ENCODE measurements at places on chromosomes 13 and 19.

DNA sequence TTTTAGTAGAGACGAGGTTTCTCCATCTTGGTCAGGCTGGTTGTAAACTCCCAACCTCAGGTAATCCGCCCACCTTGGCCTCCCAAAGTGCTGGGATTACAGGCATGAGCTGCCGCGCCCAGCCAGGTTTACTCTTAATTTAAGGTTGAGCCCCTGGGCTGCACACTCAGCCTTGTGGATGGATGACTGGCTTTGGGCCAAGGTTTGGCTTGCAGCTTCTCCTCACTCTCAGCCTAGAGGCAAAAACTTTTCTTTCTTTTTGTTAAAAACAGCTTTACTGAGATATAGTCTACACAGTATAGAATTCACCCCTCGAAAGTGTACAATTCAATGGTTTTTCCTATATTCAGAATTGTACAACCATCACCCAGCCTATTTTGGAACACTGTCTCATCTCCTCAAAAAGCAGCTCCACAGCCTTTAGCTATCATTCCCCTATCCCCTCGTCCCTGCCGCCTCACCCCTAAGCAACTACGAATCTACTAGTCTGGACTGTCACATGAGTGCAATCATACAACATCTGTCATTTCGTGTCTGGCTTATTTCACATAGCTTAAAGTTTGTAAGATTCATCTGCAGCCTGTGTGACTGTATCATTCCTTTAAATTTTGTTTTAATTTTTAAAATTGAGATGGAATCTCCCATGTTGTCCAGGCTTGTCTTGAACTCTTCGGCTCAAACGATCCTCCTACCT is 14.5 kb upstream of the TSPAN16 start:
- DNase-seq = no peak

GRCh38 chr19:48608798-48609263 is 2.3 kb downstream of the SPACA4 start:
- peak; percentile 39 for DNase-seq

GRCh38 chr19:4576016-4576933 is 16.8 kb upstream of the SEMA6B start:
- peak; percentile 60 for DNase-seq

- DNase-seq = peak; percentile 34
Measured at GRCh38 chr13:95608640-95609323, 35.7 kb downstream of the DZIP1 start.

- DNase-seq = no peak
Measured at GRCh38 chr19:18431351-18432197, 6.4 kb downstream of the ISYNA1 start.

DNA sequence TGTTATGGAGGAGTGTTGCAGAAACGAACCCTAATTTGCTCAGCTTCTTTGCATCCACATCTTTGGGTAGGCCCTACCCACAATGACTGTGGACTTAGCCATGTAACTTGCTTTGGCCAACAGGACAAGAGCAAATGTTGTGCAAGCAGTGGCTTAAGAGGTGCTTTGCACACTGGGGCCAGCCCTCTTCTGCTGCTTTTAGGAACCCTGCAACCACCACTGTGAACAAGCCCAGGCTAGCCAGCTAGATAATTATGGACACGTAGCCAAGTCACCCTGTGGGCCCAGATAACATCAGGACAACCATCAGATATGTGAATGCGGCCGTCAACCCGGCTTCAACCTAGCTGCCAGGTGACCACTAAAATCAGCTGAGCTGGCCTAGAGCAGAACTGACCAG is 17.1 kb downstream of the C19orf47 start:
- peak; percentile 3 for DNase-seq

GRCh38 chr13:22194106-22194805 is 523.4 kb downstream of the FGF9 start:
- no peak for DNase-seq

DNA sequence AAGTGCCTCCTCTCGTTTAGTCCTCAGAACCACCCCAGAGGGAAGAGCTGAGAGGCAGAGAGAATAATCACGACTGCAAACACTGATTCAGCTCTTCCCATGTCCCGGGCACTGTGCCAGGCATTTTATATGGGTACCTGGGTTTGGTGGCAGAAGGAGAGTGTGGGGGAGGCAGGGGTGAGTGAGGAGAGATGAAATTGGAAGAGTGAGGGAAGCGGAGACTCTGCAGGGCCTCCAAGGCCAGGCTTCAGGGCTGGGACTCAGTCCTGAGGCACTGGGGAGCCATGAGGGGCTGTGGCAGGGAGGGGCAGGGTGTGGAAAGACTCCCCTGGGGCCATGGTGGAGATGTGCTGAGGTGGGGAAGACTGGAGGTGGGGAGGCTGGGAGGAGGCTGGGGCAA is 8.7 kb downstream of the SYNGR4 start:
- no peak for DNase-seq

DNA sequence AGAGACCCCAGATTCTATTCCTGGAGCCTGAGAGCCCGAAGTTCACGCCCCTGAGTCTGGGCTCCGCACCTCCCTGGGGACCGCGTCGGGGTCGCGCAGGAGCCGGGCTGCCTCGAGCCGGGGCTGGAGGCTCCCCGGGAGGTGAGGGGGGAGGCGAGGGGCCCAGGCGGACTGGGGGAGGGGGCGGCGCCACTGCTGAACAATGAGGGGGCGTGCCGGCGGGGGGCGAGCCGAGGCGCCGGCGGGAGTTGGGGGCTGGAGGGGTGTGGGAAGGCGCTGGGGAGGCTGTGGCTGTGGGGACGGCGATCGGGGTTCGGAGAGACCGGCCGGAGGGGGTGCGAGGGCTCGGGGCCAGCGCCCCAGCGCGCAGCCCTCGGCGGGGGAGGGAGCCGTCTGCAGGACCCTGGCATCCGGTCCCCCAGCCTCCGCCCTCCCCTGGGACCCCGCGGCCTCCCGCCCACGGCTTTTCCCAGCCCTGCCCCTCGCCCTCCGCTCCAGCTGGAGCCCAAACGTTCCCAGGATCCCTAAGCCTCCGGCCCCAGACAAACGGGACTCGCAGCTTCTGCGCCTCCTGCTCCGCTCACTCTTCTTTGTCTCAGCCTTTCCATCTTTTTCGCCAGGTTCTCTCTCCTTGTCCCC is 922 bp downstream of the PLEKHG2 start:
- DNase-seq = peak; percentile 59

DNA sequence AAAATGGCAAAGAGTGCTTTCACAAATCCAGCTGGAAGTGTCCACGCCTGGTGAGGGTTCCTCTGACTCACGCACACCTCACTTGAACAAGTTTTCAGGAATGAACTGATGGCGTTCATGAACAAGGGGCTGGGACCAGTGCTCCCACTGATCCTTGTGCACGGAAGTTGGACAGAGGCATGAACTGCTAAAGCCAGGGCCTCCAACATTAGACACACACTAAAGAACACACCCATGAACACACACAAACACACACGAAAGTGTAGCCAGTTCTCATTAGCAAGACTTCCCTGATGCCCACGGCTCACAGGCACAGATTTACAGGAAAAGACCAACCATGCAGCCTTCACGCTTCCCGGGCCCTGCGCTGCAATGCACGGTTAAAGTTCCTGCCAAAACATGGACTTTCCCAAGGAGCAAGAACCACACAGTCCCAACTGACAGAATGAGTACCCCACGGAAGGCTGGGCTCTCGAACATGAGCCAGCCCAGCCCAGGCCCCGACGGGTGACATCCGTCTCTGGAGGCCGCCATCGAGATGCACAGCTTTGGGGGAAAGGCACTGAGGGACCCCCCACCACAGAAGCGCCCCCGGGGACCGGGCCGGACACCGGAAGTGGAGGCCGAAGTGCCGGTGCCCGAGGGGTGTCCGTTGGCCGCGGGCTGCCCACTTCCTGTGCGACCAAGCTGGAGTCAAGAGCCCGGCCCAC is 808 bp downstream of the DNMT1 start:
- peak; percentile 70 for DNase-seq

- peak; percentile 49 for DNase-seq
Measured at GRCh38 chr13:32594157-32594738, 8.0 kb downstream of the PDS5B start.

GRCh38 chr13:38369058-38369457 is 19.4 kb downstream of the UFM1 start:
- no peak for DNase-seq

Measured in fibroblast of the aortic adventitia (primary cell).